ENCODE measurements at places on chromosomes 1 and 21.

GRCh38 chr21:36817732-36818450 is 119.0 kb downstream of the SIM2 start:
- no peak for DNase-seq

- no peak for DNase-seq
These were observed 7.5 kb upstream of the RAB29 start for GRCh38 chr1:205782627-205783432.

GRCh38 chr1:9482816-9483572 is 56.3 kb upstream of the SLC25A33 start:
- no peak for DNase-seq

GRCh38 chr1:26844424-26845196 is 18.1 kb downstream of the ZDHHC18 start:
- no peak for DNase-seq

DNA sequence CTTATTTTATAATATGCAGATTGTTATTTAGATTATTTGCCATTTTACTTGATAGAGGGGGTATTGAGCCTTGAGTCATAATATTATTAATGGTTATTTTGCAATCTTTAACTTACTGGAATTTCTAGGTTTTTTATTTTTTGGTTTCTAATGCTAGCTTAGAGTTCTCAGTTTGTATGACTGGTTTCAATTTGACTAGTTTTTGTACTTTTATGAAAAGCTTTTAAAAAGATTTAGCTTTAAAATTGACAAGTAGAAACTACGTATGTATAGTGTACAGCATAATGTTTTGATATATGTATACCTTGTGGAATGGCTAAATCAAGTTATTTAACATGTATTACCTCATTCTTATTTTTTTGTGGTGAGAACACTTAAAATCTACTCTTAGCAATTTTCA is 41.5 kb downstream of the CEP350 start:
- DNase-seq, result no peak

DNA sequence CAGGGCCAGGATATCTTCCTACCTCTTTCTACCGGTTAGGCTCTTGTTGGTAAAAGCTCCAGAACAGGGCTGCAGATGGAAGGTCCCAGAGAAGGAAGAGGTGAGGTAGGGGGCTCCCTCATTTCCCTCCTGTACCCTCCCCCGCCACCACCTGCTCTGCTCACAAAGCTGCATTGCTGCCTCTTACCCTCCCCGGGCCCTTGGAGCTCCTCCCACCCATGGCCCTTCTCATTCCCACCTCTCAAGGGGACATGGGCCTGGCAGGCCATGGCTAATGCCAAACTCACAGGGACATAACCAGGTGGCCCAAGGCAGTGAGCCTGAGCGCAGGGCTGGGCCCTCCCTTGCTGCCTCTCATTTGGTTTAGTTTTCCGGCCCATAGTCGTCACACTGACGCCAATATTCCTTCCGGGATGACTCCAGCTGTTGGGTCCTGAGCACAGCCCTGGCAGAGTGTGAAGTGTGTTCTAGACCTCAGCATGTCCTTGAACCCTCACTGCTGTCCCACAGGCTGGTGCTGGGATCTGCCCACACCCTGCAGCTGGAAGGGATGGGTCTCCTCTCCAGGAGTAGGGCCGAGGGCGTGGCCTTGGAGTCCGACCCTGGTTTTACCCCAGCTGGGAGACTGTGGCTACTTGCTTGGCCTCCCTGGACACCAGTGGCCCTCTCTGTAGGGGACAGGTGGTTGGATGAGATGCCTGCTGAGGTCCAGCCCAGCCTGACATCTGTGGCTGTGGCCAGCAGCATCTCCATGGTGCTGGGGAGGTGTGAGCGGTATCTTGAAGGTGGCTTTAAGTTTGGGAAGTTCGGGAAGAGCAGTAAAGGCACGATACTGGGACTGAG is 104.6 kb downstream of the ARHGEF10L start:
- no peak for DNase-seq

DNA sequence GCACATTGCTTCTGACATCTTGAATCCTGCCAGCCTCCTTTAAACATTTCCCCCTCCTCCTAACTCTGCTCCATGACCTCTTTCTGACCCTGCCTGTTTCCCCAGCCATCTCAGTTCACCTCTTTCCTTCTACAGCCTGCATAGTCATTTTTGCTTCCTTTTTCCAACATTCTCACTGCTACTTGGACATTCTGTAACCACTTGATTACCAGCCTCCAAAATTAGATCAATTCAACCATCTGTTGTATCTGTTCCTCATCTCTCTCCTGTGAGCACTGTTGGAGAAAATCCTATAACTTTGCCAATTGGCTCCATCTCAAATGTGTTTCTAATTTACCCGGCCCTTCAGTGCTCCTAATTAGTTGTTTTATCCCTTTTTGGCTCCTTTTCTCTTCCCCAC is 27.5 kb upstream of the GPR88 start:
- DNase-seq, result no peak

DNA sequence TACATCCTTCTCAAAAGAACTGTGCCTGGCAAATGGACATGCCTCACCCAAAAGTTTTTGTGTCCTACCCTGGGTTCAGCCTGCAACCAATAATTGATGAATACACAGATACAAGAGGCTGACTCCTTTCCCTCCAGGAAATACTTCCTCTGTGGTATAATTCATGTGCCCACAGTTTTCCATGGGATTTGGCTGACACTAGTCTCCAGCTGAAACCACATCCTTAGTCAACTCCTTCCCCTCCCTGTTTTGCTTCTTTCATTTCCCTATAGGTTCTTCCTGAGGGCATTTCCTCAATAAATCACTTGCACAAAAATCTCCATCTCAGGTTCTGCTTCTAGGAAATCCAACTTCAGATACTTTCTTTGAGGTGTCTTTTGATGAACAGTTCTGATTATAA is 436.6 kb upstream of the C1orf87 start:
- DNase-seq, result no peak

- no peak for DNase-seq
These were observed 34.0 kb upstream of the GADD45A start for GRCh38 chr1:67651031-67651430.

- no peak for DNase-seq
These were observed 13.3 kb downstream of the ZBTB8OS start for GRCh38 chr1:32636914-32637645.

DNA sequence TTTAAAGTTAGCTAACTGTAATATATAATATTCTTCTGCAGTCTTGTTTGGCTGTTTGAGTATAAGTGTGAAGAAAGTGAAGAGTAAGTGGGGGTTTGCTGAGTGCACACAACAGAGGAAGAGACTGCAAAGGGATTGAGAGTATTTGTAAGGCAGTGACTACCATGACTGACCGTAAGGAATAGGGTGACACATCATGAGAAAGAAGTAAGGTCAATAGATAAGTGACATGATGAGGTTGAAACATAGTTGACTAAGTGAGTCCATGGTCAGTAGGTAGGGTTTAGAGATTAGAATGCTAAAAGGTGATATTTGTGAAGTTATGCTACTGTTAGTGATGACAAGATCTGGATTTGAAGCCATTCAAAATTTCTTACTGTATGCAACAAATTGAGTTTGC is 27.7 kb downstream of the WARS2 start:
- no peak for DNase-seq

GRCh38 chr1:17292299-17293160 is 15.5 kb upstream of the PADI4 start:
- no peak for DNase-seq

DNA sequence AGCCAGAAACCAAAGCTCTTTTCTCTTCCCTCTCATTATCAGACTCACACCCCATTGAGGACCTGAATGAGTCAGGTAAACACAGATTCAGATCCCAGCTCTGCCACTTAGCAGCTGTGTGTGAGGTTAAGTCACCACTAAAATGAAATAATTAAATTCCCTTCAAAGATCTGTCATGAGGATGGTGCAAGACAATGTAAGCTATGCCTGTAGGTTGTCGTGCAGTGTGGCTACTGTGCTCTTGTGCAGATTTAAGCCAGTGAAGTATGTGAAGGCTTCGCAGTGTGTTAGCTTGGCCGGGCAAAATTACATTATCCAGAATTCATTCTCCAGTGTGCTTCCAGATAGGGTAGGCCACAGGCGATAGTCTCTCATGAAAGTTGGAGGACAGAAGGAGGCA is 13.6 kb downstream of the UBL4B start:
- no peak for DNase-seq

DNA sequence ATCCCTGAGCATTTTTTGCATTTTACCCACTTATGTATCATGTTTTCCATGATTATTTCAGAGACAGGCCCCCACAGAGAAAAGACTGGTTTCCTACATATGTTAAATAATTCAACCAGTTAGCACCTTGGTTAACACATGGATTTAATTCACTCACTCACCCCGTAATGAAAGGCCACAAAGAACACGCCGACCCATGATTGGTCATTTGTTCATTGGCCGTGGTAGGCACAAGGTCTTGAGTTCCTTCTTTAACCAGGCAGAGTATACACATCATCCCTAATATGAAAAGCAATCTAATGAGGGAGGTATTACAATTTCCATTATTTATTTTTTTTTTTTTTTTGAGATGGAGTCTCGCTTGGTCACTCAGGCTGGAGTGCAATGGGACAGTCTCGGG is 50.6 kb downstream of the RPS6KA1 start:
- DNase-seq, result no peak

DNA sequence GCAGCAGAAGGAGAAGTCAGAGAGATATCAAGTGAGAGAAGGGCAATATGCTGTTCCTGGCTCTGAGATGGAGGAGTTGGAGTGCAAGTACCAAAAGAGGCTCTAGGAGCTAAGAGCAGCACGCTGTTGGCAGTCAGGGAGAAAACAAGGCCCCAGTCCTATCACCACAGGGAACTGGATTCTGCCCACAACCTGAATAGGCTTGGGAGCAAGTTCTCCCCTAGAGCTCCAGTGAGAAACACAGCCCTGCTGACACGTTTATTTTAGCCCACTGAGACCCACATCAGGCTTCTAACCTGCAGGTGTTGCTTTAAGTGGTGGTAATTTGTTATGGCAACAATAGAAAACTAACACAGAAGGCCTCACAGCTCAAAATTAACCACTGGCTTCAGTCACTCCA is 31.8 kb upstream of the ZNF644 start:
- no peak for DNase-seq

- DNase-seq, result no peak
These were observed 831.1 kb upstream of the PRMT6 start for GRCh38 chr1:106225403-106225802.

DNA sequence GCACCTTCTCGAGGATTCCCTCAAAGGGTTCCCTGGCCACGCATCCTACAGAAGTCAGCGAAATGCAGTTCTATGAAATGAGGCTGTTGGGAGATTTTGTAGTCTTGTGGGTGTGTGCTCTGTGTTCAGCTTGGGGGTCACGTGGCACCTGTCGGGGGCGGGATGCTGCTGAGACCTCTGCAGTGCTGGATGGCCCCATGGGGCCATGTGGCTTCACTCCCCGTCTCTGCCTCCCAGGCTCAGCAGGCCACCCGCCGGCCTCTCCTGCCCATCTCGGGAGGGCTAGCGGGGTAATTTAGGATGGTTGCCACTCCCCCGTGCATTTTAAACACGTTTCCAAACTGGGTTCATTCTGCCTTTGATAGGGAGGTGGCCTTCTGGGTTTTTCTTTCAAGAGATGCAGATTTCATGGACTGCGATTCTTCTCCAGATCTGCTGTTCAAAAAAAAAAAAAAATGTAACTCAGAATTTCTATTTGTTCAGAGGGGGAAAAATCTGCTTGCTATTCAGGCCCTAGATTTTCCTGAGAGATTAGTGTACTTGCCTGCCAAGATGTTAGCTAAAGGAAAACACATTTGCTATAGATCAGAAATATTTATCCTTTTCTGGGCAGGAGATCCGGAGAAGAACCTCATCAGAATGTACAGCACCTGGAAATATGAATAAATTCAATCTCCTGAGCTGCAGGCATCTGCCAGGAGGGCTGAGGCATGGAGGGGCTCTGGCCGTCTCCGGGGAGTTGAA is 277.2 kb upstream of the VAMP3 start:
- DNase-seq, result no peak

DNA sequence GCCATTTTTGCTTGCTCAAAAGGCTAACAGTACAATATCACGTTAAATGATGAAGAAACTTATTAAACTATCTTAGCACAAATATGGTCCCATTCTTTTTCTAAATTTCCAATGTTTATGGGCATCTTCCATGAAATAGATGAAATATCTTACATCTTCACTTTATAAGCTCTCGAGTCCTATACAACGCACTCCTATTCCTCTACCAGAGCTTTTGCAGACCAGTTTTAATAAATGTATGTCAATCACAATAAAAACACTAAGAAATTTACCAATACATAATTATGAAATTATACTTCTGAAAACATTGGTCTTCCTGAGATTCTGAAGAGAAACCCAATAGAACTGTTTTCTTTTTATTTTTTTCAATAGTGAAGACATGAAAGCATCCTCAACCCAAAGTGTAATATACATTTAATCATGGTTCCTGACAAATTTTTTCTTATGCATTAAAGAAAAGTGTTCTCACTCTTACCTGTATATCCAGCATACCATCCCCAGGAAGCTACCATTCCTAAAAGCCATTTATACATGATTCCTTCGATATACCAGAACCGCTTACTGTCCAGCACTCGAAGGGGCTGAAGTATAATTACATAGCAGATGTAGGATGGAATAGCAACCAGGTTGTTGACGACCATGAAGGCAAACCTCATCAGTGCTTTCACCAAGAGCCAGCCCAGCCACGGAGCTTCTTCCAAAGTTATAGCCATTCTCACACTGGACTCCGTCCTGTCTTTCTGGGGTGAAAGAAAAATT is 1.8 kb downstream of the LPGAT1 start:
- DNase-seq, result no peak

DNA sequence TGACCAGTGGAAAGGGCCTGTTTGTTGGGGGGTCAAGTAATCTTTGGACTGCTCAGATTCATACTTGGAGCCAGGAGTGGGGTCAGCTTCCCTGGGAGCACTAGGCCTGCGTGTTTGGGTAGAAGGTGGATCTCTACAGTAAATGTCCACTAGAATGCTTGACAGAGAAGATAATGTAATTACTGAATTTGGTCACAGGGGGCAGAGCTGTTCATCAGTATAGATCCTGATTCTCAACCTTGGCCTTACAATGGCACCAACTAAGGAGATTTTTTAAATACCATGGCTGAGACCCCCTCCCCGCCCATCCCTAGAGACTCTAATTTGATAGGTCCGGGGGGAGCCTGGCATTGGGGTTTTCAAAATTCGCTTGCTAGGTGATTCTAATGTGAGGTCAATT is 217.5 kb upstream of the PLXNA2 start:
- DNase-seq, result no peak

DNA sequence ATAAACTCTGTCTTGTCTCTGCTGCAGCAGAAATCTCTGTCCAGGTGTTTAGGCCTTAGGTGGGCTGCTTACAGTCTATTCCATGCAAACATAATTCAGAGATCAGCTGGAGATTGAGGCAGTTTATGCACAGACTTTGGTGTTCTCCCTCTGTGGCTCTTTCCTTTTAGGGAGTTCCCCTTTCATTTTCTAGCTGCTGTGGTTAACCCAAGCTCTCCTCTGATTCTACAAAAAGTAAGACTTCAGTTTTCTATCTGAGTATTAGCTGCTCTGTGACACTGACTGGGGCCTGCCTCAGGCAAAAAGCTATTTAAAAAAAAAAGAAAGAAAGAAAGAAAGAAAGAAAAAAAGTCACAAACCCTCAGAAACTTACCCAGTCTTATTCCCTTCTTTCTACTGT is 211.1 kb downstream of the CAMTA1 start:
- no peak for DNase-seq

Measured in activated CD8-positive, alpha-beta memory T cell treated with anti-CD3 and anti-CD28 coated beads for 1 hour (primary cell).